ENCODE measurements at places on chromosomes 12 and 14.

- DNase-seq = no peak
Observed at GRCh38 chr12:39372929-39373328, 70.0 kb downstream of the KIF21A start.

- no peak for DNase-seq
Observed at GRCh38 chr12:45708363-45708762, 21.1 kb upstream of the ARID2 start.

DNA sequence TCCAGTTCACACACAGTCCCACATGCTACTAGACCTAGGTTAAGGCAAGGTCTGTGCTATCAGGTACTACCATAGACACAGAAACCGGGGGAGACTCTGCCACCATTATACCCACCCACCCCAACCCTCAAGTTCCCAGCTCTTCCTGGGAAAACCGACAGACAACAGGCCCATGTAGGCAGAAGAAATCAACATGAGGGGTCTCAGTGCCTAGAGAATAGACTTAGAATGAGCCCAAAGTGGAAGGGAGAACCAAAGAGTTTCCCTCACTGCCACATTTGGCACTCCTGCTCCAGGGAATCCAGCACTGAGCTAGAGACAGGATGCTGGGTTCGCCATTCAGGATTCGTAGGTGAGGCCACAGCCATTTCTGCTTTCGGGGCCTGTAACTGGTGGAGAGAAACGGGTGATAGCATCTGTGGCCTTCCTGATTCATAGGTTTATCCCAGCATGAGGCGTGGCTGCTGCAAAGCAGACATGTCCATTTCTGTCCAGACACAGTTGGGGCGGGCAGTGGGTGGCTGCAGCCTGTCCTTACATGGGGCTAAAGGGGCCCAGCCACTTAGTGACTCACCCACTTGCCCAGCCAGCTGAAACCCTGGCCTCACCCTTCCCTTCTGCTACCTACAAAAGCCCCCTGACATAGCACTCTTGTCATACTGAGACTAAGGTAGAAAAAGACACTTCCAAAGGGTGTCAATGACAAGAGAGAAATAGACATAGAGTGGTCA, 69.4 kb downstream of the IRF2BPL start:
- DNase-seq = no peak

GRCh38 chr12:86777325-86777724, 521.1 kb upstream of the MGAT4C start:
- DNase-seq = no peak

GRCh38 chr12:64616201-64616600, 5.9 kb downstream of the RASSF3 start:
- DNase-seq = no peak

DNA sequence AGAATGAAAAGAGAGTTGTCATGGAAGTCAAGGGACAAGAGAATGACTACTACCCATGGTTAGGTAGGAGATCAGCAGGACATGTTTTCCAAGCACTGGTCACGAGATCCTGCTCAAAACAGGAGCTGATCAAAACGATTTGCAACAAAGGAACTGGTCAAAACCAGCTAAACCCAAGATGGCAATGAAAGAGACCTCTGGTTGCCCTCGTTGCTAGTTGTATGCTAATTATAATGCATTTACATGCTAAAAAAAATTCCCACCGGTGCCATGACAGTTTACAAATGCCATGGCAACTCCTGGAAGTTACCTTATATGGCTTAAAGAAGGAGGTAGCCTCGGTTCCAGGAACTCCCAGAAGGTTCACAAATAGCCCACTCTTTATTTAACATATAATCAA, 95.0 kb upstream of the OTX2 start:
- DNase-seq = no peak

DNA sequence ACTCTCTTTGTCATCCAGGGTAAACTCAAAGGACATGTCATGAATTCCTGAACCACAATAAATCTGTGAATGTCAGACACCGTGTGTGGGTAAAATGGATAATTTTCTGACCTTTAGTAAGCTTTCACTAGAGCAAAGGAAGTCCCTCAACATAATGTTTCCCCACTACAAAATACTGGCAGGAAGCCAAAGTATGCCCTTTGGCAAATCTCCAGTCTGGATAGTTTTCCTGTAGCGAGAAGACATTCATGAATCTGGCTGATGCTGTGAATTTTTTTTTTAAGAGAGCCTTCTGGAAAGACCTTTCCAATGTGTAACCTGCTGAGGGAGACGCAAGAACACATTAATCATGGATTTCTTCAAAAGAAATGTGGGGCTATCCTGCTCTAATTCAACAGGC, 389.6 kb upstream of the DDHD1 start:
- DNase-seq = no peak

DNA sequence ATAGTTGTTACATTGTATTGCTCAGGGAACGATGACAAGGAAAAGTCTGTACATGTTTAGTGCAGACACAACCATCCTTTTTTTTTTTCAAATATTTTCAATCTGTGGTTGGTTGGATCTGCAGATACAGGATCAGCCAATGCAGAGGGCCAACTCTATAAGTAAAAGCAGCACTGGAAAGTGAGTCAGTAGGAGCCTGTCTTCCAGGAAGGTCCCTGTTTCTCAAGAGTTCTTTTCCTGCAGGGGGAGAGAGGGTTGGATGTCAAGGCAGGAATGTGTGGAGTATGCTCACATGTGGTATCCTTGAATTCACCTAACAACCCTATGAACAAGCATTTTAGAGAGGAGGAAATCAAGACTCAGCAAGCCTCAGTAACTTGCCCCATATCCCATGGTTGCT, 409.1 kb downstream of the NPAS3 start:
- DNase-seq = no peak

- no peak for DNase-seq
Observed at GRCh38 chr12:93851257-93851671, 174.1 kb downstream of the CRADD start.

- no peak for DNase-seq
Observed at GRCh38 chr14:78593949-78594348, 423.8 kb downstream of the NRXN3 start.

GRCh38 chr12:14952299-14952921, 9.0 kb downstream of the ARHGDIB start:
- DNase-seq = no peak

DNA sequence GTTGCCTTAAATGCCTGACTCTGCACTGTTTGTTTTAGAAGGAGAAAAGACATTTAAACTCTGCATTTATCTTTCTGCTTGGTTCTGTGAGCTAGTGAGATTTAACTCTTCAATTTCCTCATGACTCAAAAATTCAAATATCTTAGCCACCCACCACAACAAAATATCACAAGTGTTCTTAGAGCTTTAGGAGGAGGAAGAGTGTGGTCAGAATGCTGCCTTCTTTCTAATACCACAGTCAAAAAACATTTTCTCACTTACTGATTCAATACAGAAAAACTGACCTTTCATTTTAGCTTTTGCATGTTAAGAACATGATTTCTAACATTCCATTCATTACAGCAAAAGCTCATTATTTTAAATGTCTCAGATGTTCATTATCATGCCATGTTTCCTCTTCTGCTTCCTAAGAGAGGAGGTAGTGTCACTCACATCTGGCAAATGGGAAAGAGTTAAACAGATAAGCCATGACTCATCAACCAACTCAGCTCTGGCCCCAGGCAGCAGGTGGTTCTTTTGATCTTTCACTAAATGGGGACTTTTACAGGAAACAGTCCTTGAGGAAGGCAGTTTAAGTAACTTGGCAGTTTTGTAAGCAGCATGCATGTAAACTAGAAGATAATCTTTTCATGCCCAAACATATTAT, 56.4 kb upstream of the RNU6-8 start:
- no peak for DNase-seq

- no peak for DNase-seq
Observed at GRCh38 chr14:95056476-95056875, 100.9 kb downstream of the DICER1 start.

GRCh38 chr12:57874166-57875108, 27.9 kb upstream of the CTDSP2 start:
- no peak for DNase-seq

DNA sequence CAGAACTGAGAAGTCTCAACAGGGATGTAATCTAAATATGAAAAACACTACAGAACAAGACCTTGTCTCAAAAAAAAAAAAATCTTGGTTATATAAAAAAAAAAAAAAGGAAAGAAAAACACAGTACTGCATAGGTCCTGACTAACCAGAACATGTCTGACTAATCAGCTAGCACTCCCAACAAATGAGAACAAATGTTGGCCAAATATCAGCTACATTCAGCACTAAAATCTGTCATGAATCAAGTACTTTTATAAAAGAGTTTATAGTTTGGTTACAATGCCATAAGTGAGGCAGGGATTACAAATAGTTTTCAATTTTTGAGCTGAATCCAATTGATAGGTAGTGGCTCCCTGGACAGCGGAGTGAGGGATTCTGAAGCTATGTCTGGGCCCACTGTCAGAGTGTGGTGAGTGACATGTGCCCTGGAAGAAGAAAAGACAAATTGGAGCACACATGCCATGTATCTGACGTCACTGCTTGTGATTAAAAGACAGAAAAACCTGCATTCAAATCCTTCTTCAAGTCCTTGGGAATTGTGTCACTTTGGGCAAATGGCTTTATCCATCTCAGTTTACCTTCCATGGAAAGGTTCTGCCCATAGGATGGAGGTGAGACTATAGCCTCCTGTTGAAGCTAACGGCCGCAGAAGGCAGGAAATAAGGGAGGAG, 5.6 kb upstream of the FAM234B start:
- DNase-seq = no peak

DNA sequence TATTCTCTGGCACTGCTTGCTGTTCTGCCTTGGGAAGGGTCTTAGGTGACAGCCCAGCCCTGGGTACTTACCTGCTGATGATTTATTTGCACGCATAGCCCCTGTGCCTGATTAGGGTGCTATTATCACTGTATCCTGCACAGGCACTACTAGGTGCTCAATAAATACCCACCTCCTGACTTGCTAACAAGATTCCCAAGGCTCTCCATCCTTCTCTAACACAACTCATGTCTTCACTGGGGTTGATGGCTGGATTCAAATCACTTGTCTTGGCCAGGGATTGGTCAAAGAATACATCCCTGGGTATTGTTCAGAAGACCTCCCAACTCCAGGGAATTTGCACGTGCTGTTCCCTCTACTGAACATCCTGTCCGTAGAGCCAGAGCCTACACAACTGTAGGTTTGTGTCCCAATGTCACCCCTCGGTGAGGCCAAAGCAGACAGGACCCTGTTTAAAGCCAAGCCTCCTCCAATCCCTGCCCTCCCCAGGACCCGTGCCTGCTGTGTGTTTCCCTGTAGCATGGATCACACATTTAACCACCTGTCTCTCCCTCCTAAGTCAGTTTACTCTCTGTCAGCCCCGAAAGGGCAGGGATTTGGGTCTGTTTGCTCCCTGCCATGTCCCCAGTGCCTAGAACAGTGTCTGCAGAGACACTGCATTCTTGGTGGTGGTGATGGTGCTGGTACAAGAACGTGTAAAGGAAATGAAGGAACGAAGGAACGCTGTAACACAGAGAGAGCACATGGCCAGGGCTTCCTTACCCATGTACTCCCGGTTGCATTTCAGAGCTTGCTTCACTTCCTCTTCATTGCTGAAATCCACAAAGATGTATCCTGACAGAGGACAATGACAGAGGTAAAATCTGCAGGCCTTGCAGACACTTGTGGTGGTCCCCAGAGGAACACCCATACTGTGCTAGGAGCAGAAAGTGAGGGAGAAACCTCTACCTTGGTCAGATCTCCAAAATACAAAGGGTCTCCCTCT, 16.5 kb downstream of the RBM19 start:
- no peak for DNase-seq

DNA sequence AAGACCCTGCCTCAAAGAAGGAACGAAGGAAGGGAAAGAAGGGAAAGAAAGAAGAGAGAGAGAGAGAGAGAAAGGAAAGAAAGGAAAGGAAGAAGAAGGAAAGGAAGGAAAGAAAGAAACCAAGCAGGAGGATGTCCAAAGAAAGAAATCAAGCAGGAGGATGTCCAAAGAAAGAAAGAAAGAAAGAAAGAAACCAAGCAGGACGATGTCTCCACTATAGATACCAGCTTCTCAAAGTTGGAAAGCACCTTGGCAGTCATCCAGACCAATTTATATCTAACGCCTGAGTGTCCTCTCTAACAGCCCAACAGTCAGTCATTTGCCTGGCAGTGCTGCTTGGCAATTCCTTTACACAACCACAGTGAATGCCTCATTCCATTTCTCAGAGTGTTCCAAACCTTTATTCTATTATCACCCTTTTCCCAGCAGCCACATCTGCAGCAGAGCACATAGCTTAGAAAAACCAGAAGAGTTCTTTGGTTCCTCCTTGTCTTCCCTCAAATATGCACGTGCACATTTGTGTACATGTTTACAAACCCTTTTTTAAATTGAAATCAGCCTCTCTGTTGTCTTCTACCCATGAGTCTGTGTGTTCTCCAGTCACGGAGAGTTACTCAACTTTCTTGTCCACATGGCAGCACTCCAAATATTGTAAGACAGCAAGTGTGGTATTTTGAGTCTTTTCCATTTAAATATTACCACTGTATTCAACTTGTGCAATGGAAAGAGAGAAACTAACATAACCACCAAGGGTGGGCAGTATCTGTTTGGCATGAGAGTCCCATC, 138.4 kb downstream of the STXBP6 start:
- no peak for DNase-seq

- no peak for DNase-seq
Observed at GRCh38 chr12:9340422-9341259, 132.4 kb upstream of the PZP start.

DNA sequence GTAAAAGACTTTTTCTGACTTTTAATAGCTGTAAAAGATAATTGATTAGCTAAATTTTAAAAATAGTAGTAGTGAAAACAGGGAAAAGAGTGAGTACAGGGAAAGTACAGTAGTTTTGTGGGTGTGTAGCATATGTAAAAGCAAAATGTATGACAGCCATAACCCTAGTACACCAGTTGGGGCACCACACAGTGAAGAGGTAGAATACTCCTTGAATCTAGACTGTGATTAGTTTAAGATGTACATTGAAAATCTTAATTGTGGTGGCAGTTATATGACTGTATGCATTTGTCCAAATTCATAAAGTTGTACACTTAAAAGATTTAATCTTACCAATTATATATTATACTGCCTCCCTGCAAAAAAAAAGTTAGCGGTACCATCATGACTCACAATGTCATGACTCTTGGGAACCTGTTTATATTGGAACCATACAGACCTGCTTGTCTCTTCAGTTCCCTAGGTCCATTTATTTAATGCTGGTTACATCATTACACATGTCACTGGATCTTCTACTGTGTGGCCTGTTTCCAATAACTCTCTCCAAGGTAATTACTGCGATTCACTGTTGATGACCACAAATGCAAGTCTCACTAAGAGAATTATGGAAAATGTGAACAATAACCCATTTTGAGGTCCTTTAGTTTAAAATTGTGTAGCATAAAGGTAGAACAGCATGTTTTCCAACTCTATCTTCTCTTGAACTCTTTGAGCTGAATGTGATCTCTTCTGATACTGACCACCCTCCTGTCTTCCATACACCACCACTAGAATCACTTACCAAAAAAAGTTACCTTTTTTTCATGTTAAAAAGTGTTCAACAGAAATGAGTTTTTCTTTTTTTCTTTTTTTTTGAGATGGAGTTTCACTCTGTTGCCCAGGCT, 264.2 kb upstream of the AMIGO2 start:
- DNase-seq = no peak
